Stimulated activated CD4-positive, alpha-beta T cell treated with anti-CD3 and anti-CD28 coated beads, TNF-alpha, amount 100 ng/mL, for 4 hours (primary cell): ENCODE measurements at places on chromosomes 1 and 21.

GRCh38 chr1:192100686-192101468, 57.4 kb upstream of the RGS18 start:
- DNase-seq: no peak

- no peak for DNase-seq
Measured at GRCh38 chr1:47709872-47710231, 272.0 kb downstream of the FOXD2 start.

DNA sequence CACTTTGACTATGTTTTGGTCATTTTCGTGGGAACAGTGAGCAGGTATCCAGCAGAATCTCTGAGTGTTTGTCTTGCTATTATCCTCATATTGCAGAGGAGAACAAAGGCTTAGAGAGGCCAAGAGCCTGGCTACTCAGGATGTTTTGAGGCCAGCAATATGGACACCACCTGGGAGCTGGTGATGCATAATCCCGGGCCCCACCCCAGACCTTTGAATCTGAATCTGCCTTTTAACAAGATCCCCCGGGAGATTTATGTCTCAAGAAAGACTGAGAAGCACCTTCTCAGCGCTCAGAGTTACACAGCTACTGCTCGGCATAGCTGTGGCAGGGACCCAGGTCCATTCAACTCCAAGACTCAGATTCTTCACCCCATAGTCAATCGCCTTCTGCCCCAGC, 72.8 kb downstream of the PTPRU start:
- no peak for DNase-seq

GRCh38 chr1:168608796-168609715, 32.7 kb downstream of the XCL1 start:
- no peak for DNase-seq

DNA sequence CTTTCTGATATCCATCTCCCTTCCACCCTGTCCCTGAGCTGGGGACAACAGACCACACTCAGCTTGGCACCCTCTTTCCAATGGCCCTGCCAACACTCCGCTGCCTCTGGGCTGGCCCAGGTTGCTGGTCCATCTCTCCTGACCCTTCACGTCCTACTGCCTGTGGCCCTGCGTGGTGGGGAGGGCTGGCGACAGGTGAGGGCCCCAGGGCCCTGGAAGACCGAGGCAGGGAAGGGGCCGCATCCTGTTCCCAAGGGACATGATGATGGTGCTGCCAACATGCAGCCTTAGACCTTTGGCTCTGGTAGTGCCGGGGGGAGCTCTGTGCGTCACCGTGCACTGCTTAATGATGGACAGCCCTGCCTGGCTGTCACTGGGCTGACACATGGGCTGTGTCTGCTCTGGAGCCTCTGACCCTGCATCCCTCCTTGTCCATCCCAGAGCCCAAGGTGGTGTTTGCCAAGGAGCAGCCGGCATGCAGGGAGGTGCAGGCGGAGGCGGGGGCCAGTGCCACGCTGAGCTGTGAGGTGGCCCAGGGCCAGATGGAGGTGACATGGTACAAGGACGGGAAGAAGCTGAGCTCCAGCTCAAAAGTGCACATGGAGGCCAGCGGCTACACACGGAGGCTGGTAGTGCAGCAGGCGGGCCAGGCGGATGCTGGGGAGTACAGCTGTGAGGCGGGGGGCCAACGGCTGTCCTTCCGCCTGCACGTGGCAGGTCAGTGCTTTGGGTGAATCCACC, 65.2 kb downstream of the OBSCN start:
- no peak for DNase-seq
